ENCODE measurements at places on chromosomes 7 and 10.

DNA sequence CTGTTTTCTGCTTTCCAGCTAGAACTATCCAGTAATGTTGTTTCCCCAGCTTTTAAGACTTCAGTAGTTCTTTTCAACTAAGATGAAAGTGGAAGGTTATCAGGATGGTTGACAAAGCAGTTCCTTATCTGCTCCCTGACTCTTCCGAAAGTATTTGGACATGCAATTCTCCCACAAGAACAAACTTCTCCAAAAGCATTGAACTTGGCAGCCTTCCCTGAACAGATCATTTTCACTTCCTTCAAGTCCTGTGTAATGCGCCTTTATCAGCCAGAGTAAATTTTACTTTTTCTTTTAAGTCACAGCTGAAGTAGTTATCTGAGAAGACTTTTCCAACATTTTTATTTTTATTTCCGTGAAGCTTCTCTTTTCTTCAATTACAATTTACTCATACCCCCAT is 39.7 kb downstream of the CDC14C start:
- DNase-seq, result no peak

DNA sequence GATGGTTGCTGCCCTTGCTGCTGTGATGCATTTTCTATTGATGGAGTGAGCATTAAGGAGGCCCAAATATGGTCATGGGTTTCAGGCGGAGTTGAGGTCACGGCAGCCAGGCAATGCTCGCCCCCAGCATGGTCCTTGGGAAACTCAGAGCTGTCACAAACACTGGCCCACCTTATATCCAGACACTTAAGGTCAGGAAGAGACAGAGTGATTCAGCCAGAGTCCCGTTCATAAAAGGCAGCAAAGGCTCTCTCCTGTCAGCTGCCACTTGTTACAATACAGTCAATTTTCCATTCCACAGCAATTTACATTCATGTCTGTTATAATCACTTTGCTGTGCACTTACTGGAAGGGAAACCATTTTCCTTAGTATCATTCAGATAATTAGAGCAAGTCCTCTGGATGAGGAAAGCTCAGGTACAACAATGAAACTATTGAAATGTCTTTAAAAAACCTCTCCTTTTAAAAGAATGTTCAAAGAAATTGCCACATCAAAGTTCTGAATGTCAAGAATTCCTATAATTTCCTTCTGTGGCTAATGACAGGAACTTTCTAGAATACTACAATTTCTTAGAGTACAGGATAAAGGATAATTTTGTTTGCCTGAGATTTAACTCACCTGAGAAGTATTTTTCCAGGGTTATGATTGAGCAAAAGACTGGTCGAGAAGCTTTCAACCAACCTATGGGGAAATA is 14.8 kb upstream of the ANKRD1 start:
- DNase-seq, result no peak

DNA sequence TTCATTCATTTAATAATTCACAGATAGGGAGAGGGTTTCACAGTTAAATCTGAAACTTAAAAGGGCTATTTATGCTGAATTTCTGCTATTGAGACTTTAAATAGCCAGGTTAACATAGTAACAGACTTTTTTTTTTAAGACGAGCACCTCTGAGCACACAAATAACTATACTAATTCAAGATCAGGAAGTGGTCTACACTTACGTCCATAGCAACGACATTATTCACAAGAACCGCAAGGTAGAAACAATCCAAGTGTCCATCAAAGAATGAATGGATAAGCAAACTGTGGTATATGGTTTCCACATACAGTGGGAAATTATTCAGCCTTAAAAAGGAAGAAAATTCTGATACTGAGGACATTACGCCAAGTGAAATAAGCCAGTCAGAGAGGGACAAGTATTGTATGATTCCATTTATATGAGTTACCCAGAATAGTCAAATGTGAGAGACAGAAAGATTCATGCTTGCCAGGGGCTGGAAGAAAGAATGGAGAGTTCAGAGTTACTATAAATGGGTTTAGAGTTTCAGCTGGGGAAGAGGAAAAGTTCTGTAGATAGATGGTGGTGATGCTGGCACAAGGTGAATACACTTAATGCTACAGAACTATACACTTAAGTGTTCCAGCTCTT is 140.3 kb upstream of the LAMB4 start:
- DNase-seq, result no peak

- DNase-seq, result no peak
Measured at GRCh38 chr7:105163718-105164117, 149.7 kb downstream of the KMT2E start.

DNA sequence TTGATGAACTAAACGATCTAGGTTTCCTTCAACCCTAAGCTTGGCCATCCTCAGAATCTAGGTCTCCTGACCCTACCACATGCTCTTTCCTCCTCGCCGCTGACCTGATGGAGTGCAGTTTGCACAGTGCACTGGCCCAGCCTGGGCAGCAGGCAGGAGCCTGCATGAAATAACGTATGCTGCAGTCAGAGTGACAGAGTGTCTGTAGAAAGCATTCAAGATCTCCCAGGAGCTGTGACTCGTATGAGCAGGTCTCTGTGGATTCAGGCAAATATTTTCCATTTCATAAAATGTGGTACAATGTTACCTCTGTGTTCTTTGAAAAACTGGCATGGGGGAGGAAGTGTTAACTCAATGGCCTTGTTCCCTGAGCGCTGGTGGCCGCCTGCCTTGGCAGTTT is 441.8 kb downstream of the RPS24 start:
- DNase-seq, result no peak

DNA sequence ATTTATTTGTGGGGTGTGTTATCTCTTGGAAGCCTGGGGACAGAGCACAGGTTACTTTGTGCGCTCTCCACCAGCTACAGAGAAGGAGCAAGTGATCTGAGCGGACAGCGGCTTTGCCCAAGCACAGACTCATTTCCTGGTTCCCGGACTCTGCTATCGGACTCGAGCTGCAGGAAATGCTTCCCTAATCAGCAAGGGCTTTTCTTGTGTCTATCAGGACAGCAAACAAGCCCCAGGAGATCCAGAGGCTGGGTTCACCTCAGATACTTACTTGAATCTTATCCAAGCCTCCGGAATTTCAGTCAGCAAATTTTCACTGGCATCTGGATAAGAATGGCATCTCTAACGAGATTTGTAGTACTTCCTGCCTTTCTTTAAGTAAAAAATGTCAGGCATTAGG is 27.8 kb downstream of the MRC1 start:
- no peak for DNase-seq

GRCh38 chr7:33964417-33965182 is 59.3 kb downstream of the BMPER start:
- DNase-seq, result no peak

DNA sequence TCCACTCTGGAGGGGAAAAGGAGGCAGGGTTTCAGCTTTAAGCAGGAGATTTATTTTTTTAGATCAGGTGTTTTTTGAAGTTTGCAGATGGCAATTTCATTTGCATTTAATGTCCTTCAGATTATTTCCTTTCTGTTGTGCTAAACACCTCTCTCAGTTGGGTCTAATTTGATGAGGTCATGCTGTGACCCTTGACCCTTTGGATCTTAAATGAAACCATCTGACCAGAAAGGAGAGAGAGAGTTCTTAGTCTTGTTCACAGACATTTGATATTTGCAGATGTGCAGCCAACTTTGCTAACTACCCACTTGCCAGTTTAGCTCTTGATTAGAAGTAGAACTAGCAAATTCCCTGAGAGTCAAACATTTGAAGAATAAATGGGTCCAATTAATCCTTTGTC is 101.5 kb upstream of the RAB11FIP2 start:
- DNase-seq, result no peak

DNA sequence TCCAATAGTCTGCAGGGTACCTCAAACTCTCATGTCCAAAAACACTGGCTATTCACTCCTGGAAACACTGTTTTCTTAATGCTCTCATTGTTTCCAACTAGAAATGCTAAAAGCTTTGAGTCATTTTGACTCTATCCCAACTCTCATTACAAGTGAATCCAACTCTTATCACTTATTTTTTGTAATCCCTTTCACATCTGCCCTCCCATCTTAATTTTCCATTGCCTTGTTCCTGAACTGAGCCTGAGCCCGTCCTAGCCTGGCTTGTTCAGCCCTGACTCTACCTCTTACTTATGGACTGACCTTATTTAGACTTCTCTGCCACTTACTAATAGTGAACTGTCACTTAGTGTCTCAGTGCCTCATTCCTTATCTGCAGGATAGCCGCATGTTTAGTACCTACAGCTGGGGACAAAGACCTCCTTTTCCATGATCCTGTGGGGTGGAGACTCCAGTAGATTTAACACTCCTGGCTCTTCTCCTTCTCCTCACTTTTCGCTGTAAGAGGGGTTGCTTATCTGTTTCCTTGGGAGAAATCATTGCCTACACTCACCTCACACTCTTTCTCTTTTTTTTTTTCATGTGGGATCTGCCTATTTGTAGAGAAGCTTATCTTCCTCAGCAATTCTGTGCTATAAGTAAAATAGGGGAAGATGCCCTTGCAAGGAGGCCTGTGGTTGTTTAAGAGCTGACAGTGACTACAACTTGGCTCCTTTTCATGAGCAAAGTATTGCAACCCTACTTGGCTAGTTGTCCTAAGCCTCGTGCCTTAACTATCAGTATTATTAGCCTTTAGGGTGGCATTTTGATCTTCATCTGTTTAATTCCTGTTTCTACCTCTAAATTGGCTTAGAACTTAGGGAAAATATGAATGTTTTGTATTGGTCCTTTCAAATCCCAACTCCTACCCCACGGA is 56.4 kb downstream of the SLC16A12 start:
- no peak for DNase-seq

DNA sequence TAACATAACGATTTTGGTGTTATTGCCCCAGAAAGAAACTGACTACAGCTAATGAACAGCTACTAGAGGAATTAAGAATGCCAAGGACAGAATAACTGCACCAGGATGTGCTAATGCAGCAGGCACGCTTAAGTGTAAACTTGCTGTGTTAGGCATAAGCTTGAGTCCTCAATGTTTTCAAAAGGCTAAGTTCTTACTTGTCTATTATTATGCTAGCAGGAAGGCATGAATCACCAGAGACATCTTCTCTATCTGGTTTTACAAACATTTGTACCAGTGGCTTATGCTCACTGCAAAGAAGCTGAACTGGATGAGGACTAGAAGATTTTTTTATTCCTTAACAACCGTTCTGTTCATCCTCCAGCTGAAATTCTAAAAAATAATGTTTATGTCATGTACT is 1035.3 kb downstream of the NRG3 start:
- DNase-seq, result no peak

DNA sequence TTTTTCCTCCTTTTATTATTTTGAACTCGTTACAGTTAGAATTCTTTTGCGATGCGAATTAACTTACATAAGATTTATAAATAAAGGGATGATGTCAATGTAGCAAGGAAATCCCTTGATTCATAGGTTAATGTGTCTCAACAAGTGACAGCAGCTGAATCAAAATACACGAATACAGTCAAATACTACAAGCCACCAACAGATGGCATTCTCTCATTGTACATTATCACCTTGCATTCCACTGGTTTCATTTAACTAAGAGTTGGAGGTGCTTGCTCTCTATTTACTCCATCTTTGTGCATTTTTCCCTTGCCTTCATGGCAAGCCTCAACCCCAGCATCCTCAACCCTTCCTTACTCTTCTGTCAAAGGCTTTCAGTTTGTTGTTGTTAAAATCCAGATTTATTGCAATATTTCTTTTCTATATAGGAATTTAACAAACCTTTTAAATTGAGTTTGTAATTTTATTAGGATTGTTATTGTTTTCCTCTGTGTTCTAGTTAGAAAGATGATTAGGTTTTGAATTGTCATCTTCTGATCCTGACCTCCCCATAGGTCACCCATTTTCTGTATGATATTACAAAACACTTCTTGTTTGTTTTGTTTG is 78.3 kb downstream of the SLC25A40 start:
- DNase-seq, result peak; percentile 73

Data from NCI-H1694 (cell line).